Pons (tissue), 1 donor: ENCODE measurements at places on chromosomes 16 and 17.

- DNase-seq: peak; percentile 63
Measured at GRCh38 chr17:15261258-15261801, 3.8 kb downstream of the PMP22 start.

DNA sequence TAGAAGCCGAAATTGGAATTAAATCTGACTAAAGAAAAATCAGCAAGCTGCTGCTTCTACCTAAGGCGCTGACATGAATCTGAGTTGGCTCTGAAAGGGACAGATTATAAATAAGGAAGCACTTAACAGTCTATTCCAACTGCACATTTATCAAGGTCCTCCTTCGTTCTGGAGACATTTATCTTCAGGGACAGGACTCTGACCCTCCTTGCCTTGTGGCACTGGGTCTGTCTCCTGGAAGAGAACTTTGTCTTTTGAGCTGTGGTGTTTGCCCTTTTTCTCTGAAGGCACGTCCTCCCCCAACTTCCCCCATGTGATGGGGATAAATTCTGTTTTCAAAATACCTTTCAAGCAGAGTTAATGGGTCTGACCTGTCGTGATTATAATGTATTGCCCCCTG is 47.0 kb upstream of the MARCHF10 start:
- no peak for DNase-seq

GRCh38 chr17:72297326-72298115 is 176.7 kb downstream of the SOX9 start:
- no peak for DNase-seq

GRCh38 chr17:53797501-53797900 is 25.2 kb upstream of the KIF2B start:
- no peak for DNase-seq

GRCh38 chr16:88686062-88686438 is 257 bp downstream of the SNAI3 start:
- DNase-seq: no peak

- DNase-seq: peak; percentile 37
Measured at GRCh38 chr16:69762814-69763598, 874 bp downstream of the WWP2 start.

GRCh38 chr17:71855010-71855409 is 265.8 kb upstream of the SOX9 start:
- DNase-seq: no peak

GRCh38 chr17:64091571-64091970 is 38.4 kb downstream of the ERN1 start:
- no peak for DNase-seq

DNA sequence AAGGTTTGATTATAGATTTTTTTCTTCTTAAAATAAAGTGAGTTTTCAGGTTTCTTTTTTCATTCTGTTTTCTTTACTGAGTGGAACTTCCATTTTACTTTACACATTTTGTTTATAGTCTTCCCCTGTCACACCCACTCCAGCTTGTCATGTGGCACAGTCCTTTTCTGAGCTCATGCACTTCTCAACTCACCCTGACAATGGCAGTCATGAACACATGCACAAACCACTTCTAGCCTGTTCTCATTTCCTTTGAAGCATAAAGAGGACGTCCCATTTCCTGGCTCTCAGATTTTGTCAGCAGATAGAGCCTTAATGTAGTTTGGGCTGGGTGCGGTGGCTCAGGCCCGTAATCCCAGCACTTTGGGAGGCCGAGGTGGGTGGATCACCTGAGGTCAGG is 168.0 kb downstream of the AHSP start:
- no peak for DNase-seq

- DNase-seq: no peak
Measured at GRCh38 chr17:160336-160735, 21.1 kb downstream of the DOC2B start.

- no peak for DNase-seq
Measured at GRCh38 chr17:50661348-50661747, 26.7 kb downstream of the ABCC3 start.

- DNase-seq: no peak
Measured at GRCh38 chr17:19433727-19434340, 22.8 kb downstream of the RNF112 start.

DNA sequence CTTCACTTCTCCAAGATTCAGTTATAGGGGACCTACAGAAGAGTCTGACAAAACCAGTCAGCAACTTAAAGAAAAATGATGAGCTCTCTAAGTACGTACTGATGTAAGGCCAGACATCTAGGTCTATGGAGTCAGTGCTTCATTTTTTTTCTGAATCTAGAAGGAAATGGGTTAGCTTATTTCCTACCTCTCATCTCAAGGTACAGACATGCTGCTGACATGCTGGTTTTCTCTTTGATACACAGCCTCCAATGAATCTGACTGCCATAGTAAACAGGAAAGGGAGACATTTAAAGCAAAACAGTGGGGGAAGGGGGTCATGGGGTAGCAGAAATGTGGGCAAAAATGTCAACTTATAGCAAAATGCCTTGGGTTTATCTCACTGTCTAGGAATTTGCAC is 16.4 kb downstream of the CDR2 start:
- DNase-seq: no peak

GRCh38 chr16:66182592-66182991 is 183.9 kb upstream of the CDH5 start:
- no peak for DNase-seq

GRCh38 chr16:87374313-87374712 is 9.3 kb downstream of the FBXO31 start:
- DNase-seq: no peak

GRCh38 chr16:6031102-6031501 is 933.5 kb upstream of the EEF2KMT start:
- DNase-seq: no peak

DNA sequence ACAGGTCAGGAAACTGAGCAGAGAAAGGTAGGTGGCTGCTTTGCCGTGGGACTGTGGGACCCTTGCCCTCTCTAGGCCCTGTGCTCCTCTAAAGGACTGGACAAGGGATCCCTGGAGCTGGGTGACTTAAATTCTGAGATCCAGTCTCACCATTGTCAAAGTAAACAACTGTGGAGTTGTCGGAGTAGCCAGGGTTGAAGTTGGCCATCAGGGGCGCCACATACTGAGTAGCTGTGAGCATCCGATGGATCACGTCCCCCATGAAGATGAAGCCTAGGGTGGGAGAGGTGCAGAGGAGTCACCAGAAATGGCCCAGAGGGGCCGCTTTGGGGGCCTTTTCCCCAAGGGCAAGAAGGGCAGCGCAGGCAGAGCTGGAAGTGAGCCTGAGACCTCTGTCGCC is 43.5 kb downstream of the PLXDC1 start:
- DNase-seq: no peak

DNA sequence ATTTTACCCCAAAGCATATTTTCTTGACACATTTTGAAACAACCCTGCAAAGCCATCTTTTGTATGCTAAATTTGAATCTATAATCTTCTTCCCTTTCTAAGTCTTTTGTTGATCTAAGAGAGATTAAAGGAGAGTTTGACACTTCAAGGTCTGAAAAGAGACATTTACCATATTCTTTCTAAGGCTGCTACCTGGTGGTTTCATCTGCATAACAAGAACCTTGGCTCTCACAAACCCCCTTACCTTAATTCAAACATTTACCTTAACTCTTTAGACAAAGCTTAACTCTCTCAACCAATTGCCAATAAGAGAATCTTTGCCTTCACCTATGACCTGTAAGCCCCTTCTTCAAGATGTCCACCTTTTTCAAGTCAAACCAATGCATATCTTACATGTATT is 1143.6 kb downstream of the CDH11 start:
- DNase-seq: no peak

DNA sequence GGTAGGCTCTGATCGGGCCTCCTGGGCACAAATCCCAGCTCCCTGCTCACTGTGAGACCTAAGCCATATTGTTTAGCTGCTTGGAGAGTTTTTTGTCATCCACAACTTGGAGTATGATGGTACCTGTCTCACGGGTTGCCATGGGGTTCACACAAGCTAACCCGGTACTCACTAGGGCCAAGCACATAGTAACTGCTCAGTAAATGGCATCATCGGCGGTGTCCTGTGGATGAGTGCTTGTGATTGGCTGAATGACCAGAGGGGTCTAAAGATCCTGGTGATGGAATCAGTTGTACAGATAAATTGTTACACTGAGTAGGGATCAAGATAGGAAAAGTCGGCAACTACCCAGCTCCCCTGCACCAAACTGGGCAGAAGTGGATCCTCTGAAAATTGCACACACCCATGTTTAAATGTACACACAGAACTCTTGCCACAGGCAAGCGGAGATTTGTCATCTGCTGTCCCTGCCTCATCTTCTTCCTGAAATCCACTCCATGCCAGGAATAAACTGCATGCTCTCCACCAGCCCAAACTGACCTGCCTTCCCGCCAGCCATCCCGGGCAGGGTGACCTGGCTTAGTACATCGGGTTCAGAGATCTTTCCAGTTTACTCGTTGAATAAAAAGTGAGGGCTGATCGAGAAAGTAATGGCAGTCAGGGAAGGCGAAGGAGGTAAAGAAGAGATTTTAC is 6.5 kb downstream of the MAPT start:
- no peak for DNase-seq

DNA sequence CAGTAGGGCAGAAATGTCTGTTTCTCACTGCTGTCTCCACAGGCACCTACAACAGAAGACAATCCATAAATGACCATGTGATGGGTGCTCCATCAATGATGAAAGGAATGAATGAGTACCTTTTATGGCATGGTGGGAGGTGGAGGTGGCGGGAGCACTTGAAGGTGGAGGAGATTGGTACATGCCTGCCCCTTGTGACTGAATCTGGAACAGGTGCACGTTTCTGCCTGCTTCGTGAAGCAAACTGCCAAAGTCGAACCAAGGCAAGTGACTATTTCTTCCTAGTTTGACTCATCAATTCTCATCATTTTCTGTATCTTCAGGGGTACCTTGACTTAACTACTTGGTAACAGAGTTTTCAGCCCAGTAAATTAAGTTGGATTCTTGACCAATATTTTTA is 25.4 kb downstream of the CDRT15 start:
- DNase-seq: no peak

DNA sequence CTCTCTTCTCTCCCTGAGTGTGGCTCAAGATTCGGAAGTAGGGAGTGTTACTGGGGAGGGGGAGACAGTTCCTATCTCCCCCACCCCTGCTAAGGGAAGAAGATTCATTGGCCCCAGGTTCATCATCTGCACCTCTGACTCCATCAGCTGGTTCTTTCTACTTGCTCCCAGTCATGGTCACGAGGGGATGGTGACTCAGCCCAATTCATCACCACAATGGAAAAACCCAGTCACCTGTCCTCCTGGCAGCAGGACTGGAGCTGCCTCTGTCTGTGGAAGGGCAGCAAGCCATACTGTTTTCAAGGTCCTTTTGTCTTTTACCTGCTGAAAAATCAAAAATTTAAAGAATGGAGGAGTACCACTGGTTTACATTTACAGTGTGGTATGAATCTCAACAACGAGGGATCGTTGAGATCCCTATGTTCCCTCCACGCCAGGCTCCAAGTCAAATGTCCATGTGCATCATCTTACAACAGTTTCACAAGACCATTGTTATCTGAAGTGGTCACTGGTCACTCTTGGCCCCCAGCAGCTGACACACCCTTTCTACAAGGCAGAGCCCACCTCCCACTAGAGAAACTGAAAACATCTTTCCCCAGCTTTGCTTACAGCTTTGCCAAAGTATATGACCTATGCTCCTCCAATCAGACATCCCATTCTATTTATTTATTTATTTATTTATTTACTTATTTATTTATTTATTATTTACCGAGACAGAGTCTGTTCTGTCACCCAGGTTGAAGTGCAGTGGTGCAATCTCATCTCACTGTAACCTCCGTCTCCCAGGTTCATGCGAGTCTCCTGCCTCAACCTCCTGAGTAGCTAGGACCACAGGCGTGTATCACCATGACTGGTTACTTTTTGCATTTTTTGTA is 40.4 kb upstream of the NDRG4 start:
- no peak for DNase-seq

- no peak for DNase-seq
Measured at GRCh38 chr16:1929105-1929504, 10.9 kb upstream of the HS3ST6 start.

DNA sequence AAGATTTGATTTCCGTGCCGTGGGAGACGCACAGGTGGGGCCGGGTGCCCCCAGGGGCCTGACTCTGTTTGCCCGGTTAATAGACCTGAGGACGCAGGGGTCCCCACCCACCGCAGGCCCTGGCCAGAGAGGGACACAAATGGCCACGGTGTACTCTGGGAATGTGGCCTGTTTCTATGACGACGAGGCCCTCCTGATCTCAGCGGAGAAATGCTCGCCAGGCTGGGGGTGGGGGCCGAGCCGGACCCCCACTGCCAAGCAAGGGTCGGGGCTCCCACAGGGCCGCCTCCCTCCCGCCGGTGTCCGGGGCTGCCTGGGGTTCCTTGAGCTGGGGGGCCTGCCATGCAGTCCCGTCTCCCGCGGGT is 24.5 kb upstream of the C1QTNF8 start:
- DNase-seq: no peak

- no peak for DNase-seq
Measured at GRCh38 chr17:80833952-80834892, 157.4 kb upstream of the CHMP6 start.

- DNase-seq: no peak
Measured at GRCh38 chr17:33258296-33258695, 34.8 kb downstream of the ASIC2 start.

- DNase-seq: no peak
Measured at GRCh38 chr17:83036193-83036592, 43.2 kb upstream of the METRNL start.

- DNase-seq: peak; percentile 40
Measured at GRCh38 chr17:27379888-27380533, 76.2 kb upstream of the KSR1 start.

- DNase-seq: peak; percentile 99
Measured at GRCh38 chr16:29815793-29816693, at the start of gene PAGR1. Gene PAGR1 (plus strand): TSS chr16:29816152. CDS start chr16:29816526, 374 bp downstream.

DNA sequence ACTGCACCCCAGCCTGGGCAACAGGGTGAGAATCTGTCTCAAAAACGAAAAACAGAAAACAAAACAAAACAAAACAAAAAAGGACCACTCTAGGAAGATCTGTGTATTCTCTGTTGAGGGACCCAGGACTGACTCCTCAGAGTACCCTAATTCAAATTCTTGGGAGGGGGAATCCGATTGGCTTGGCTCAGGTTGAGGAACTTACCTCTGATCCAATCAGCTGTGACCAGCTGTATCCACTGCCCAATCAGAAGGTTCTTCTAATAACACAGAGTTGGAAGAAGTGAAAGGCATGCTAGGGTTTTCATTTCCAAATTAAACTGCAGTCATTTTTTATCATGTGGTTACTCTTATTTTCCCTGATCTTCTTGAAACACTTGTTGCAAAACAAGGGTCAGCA is 105.9 kb upstream of the CACNG3 start:
- no peak for DNase-seq

- no peak for DNase-seq
Measured at GRCh38 chr17:33127706-33128105, 136.1 kb downstream of the SPACA3 start.

DNA sequence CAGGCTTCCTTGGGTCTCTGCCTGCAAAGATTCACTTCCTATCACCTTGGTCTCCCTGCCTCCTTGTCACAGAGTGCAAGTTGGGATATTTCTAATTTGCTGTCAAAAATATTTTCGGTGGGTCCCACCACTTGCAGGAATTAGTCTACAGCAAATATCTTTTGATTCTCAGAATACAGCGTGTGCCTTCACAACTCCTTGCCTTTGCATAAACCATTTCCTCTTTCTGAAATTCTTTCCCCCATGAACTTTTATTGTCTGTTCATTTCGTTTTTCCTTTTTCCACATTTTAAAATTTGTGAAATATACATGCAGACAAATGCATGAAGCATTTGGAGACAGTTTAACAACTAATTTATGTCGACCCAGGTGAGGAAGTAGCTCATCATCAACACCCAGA is 60.0 kb downstream of the HS3ST3B1 start:
- DNase-seq: no peak

- no peak for DNase-seq
Measured at GRCh38 chr17:2977157-2977556, 86.2 kb downstream of the OR1D5 start.
